Caco-2 (cell line): ENCODE measurements at places on chromosomes 12 and 14. TPM values are rescaled to one million over a fixed set of nuclear protein-coding genes. Genes with fewer than 3 reads are reported as not detected.
A peak's percentile ranks its signal among the peaks of the same experiment; 100 is the strongest.

GRCh38 chr12:50196537-50196936, 29.4 kb upstream of the CERS5 start:
- peaks cover 6% of the 10 kb centered on the region for H3K36me3 ChIP-seq
- H3K27me3 ChIP-seq: no peaks in the 10 kb centered on the region
- no peak for DNase-seq
- peaks cover 14% of the 10 kb centered on the region for H3K4me1 ChIP-seq
- no peak overlapping the region for H3K27ac ChIP-seq
- no peak overlapping the region for H3K4me3 ChIP-seq

GRCh38 chr12:108360487-108360886, 21.4 kb upstream of the CMKLR1 start:
- H3K4me3 ChIP-seq: no peak overlapping the region
- H3K27ac ChIP-seq: no peak overlapping the region
- no peak for DNase-seq
- no peaks in the 10 kb centered on the region; the same call in 1 of the 2 replicates for H3K4me1 ChIP-seq
- H3K36me3 ChIP-seq: no peaks in the 10 kb centered on the region
- no peaks in the 10 kb centered on the region for H3K27me3 ChIP-seq

DNA sequence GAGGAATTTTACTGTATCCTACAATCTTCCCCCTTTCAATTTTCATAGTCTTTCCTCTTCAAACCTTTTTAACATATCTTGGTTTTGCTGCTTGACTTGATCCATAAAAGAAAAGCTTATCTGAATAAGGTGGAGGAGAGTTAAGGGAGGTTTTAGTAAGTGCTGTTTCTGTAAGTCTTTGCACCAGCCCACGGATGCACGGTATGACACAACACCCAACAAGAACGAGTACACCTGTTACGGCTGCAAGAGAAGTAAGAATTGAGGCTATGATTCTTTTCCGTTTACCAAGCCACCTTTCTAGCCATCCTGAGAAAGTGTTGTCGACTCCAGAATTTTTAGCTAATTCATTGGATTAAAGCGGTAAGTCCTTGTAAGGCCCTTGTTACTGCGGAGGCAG, 26.1 kb upstream of the CPNE8 start:
- no peaks in the 10 kb centered on the region for H3K36me3 ChIP-seq
- H3K27me3 ChIP-seq: no peaks in the 10 kb centered on the region
- no peak for DNase-seq
- peak overlapping the region; percentile 14 for H3K27ac ChIP-seq
- no peak overlapping the region for H3K4me3 ChIP-seq

DNA sequence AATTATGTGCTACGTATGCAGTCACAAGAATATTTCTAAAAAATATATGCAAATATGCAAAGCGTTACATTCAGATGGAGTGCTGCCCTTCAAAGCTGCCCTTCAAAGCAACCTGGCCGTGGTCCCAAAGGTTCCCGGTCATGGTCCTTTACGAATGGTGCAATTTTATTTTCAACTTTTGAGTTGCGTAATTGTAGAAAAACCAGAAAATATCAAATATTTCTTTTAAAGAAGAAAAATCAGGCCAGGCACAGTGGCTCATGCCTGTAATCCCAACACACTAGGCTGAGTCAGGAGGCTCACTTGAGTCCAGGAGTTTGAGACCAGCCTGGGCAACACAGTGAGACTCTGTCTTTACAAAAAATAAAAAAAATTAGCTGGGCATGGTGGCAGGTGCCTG, 21.4 kb downstream of the CLSTN3 start:
- peaks cover 2% of the 10 kb centered on the region; the same call in 1 of the 2 replicates for H3K36me3 ChIP-seq
- no peaks in the 10 kb centered on the region for H3K27me3 ChIP-seq
- no peaks in the 10 kb centered on the region for H3K4me1 ChIP-seq
- H3K4me3 ChIP-seq: no peak overlapping the region
- no peak for DNase-seq

DNA sequence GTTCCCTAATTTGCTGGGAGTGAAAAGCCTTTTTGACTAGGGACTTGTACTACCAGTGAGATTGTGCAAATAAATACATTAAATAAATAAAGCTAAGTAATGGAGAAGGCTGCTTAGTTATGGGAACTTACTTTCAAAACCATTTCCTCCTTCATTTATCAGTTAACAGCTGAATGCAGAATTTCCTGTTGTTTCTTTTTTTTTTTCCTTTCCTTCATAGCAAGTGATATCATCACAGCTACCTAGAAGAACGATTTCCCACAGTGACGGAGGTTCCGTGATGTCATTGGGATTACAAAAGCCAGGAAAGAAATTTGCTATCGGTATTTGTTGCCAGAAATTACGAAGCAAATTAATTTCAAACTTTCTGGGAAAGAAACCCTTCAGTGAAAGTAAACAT, 42.1 kb upstream of the SOCS2 start:
- peaks cover 18% of the 10 kb centered on the region for H3K4me1 ChIP-seq
- H3K4me3 ChIP-seq: no peak overlapping the region
- H3K27me3 ChIP-seq: no peaks in the 10 kb centered on the region
- H3K36me3 ChIP-seq: no peaks in the 10 kb centered on the region
- DNase-seq: no peak

- H3K27ac ChIP-seq: no peak overlapping the region
- no peaks in the 10 kb centered on the region for H3K36me3 ChIP-seq
- H3K4me1 ChIP-seq: no peaks in the 10 kb centered on the region
- H3K4me3 ChIP-seq: no peak overlapping the region; the same call in 1 of the 2 replicates
Measured at GRCh38 chr14:30875788-30876053, 1.4 kb downstream of the COCH start.

GRCh38 chr12:124520907-124521306, 46.5 kb downstream of the NCOR2 start:
- no peaks in the 10 kb centered on the region for H3K4me1 ChIP-seq
- no peak for DNase-seq
- H3K4me3 ChIP-seq: no peak overlapping the region
- H3K27me3 ChIP-seq: no peaks in the 10 kb centered on the region
- peaks cover 1% of the 10 kb centered on the region for H3K36me3 ChIP-seq

- peaks cover 28% of the 10 kb centered on the region for H3K4me1 ChIP-seq
- peak overlapping the region; percentile 99 for H3K27ac ChIP-seq
- no peak overlapping the region for H3K4me3 ChIP-seq
- H3K27me3 ChIP-seq: no peaks in the 10 kb centered on the region
Measured at GRCh38 chr14:22614240-22614799, 16.2 kb downstream of the ABHD4 start.

Gene RPS6KL1
- total RNA-seq: 6.8 and 9.8 TPM in 2 replicates

Gene REC8
- total RNA-seq: 8.4 and 10.6 TPM in 2 replicates
